ENCODE measurements at places on chromosomes 6 and 20.
A peak's percentile ranks its signal among the peaks of the same experiment; 100 is the strongest.

GRCh38 chr6:15327271-15327670 is 81.4 kb downstream of the JARID2 start:
- no peak for DNase-seq

DNA sequence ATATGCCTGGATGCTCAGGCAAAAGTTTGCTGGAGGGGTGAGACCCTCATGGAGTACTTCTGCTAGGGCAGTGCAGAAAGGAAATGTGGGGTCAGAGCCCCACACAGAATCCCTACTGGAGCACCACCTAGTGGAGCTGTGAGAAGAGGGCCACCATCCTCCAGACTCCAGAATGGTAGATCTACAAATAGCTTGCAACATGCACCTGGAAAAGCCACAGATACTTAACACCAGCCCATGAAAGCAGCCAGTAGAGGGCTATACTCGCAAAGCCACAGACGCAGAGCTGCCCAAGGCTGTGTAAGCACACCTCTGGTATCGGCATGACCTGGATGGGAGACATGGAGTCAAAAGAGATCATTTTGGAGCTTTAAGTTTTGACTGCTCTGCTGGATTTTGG is 60.7 kb upstream of the GJE1 start:
- DNase-seq = no peak

- DNase-seq = no peak
Measured at GRCh38 chr6:10690651-10691445, 3.6 kb downstream of the C6orf52 start.

DNA sequence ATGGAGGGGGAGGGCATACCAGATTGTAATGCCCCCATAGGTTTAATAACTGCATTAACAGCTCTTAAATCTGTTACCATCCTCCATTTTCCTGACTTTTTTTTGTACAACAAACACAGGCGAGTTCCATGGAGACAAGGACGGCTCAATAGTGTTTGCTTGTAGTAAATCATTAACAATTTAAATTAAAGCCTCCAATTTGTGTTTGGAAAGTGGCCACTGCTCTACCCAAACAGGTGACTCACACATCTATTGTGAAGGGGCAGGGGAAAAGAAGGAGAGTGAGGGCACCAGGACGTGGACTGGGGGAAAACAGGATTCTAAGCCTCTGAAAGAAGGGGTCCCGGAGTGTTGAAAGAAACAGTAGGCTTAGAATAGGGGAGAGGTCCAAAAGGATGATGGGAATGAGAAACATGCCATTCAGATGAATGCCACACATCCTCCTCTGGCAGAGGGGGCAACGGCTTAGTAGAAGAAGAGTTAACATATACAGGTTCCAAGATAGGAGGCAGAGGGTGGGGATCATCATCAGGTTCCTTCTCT is 6.9 kb downstream of the GLYATL3 start:
- DNase-seq = no peak

- DNase-seq = no peak
Measured at GRCh38 chr6:165844232-165844631, 181.2 kb upstream of the PDE10A start.

DNA sequence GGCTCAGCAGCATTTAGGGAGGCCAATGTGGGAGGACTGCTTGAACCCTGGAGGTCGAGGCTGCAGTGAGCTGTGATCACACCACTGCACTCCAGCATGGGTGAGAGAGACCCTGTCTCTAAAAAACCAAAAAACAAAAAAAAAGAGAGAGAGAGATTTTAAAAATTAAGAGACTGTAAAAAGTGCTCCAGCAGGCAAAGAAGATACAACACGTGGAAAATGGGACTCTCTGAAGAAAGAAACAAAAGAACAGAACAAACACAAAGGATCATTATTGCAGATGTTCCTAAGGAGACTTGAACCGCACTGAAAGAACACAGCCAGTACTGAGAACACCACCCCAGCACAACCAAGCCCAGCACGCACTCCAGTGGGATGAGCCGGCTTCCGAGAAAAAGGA is 74.2 kb downstream of the TAF4 start:
- no peak for DNase-seq

- DNase-seq = no peak
Measured at GRCh38 chr6:40779409-40779808, 192.2 kb upstream of the LRFN2 start.

DNA sequence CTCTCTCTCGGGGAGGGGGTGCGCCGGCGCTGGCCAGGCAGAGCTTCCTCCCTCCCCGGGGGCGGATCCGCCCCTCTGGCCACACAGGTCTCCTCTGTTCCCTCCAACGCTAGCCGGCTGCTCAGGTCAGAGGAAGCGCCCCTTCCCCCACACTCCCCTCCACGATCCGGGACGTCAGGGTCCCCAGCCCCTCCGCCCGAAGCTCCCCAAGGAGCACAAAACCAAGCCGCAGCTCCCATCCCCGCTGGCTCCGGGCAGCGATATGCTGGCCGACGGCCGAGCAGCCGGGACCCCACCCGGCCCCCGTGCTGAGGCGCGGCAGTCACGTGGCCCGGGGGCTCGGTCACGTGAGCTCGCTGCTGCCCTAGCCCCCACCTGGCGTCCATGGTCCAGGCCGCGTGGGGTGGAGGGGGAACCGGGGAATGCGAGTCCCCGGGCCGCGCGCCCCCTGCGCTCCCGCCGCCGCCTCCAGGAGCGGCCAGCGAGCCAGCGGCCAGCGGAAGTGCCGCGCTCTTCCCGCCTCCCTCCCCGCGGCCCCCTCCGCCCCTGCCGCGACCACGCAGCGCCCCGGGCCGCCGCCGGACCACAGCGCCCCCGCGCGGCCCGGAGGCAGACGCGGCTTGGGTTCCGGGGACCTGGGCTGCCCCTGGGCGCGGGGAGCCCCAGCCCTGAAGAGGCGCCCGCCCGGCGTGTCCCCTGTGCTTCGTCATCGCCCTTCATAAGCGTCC is at the start of gene SLC35B2:
Gene SLC35B2, minus strand, starts transcription at position 504 of the 728 bp plus-strand sequence. Its CDS starts 118 bp downstream, at position 386.
- DNase-seq = peak; percentile 75

DNA sequence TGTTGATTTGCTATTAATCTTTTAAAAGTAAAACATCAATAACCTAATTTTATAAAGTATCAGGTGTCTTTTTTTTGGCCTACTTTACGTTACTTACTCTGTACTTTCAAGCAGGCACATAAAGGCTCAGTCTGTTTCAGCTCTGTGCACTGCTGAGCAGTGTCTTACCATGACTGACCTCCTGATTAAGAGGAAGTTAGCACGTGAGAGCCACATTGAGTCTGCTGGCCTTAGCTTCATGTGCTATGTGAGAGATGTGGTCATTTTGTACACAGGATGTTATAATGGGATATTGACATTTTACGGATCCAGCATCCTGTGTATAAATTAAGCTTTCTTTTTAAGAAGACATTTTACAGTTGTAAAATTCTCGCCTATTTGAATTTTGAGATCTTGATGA is 31.9 kb downstream of the ARID1B start:
- DNase-seq = peak; percentile 86

GRCh38 chr20:1631309-1632151 is 11.7 kb upstream of the SIRPB1 start:
- no peak for DNase-seq

Measured in suppressor macrophage (primary cell).